Psoas muscle (tissue), 8 donors: ENCODE measurements at places on chromosomes 2 and 18. TPM values are rescaled to one million over a fixed set of nuclear protein-coding genes. Genes with fewer than 3 reads are reported as not detected.

DNA sequence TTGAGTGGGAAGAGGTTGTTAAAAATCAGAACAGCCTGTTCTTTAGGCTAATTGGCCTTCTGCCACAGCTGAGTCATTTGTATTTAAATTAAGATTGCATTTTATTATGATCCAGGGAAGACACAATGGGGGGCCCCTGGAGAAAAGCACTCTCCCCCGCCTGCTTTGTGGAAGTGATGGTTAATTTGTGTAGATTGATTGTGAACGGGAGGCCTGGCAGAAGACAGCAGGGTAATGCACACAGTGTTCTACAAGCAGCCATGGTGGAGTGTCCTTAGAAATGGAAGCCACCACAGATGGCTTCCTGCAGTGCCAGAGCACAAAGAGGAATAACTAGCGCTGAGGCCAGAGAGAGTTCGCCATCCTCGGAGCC is 19.6 kb downstream of the RAMP1 start:
- DNase-seq = no peak

DNA sequence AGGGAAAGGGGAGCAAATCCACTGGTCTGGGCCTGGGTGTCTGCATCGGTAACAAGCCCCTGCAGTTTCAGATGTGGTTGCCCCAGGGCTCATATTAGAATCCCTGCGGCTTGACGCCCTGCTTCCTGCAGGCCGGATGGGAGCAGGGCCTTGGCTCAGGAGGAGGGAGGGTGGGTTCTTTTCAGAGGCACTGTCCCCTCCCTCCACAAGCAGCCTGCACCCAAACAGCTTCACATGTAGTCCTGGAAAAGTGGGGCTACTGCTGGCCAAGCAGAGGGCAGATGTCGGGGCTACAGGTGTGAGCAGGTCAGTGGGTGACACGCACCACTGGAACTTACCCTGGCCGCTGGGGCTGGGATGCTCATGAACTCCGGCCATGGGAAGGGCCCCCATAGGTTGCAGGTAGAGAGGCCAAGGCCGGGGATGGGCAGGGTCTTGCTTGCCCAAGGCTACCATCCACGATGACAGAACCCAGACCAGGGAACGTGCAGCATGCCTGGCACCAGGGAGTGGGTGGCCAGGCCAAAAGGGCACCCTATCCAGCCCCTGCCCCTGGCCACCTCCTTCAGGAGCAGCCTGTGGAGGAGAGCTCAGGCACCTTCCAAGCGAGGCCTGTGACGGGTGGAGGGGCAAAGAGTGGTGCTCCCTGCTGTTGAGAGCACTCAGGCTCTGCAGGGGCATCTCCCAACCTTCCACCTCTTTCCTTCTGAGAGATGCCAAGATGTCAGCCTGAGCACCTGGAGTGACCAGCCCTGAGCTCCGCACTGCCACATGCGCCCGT is 16.8 kb downstream of the ARID5A start:
- DNase-seq = no peak

GRCh38 chr18:55932675-55933074 is 344.7 kb upstream of the TCF4 start:
- no peak for DNase-seq

DNA sequence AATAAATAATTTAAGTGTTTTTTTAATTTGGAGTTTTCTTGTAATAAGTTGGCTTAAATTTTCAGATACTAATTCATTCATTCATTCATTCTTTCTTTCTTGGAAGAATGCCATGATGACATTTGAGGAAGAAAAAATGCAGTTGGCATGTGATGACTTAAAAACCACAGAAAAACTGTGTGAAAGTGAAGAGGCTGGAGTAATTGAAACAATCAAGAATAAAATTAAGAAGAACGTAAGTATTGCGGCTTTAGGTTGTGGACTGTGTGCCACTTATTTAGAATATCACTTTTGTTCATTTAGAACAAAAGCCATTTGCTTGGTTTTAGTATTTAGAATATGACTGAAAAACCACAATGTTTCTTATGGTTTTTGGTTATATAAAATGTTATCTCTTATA is 51.4 kb downstream of the TTC39C start:
- no peak for DNase-seq

DNA sequence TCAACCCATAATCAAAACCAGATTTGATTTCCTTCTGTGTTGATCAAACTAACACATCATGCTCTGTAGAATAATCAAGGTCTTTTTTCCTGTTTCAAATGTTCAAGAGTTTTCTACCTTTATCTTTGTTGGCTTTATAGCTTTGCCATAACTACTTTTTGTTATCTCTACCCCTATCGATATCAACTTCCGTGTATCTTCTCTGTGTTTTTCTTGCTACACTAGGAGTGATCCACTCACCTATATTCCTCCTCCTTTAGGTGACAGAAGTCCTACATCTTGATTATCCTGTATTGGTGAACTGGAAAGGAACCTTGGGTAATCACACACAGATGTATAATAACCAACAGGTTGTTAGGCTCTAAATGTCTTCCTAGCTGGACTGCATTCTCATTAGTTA is 85.5 kb downstream of the LTBP1 start:
- DNase-seq = no peak

Gene CFAP53
- total RNA-seq = 0.54 TPM

Gene SPP2
- not detected for total RNA-seq

Gene AGXT
- not detected for total RNA-seq

Gene IL36A
- total RNA-seq = not detected
